H1 (cell line): ENCODE measurements at places on chromosomes 2 and 18. TPM values are rescaled to one million over a fixed set of nuclear protein-coding genes. Genes with fewer than 3 reads are reported as not detected.

GRCh38 chr18:40692871-40693270 lies 1262.2 kb upstream of the PIK3C3 start:
- H3K36me3 ChIP-seq: no peaks in the 10 kb centered on the region
- no peaks in the 10 kb centered on the region for H3K27me3 ChIP-seq
- no peak for DNase-seq
- no peak overlapping the region for H3K4me3 ChIP-seq

- H3K4me1 ChIP-seq: no peaks in the 10 kb centered on the region
- H3K27me3 ChIP-seq: no peaks in the 10 kb centered on the region
- DNase-seq: no peak
- no peaks in the 10 kb centered on the region for H3K36me3 ChIP-seq
- H3K4me3 ChIP-seq: no peak overlapping the region
Observed at GRCh38 chr2:201795607-201796477, 10.5 kb upstream of the CDK15 start.

- no peaks in the 10 kb centered on the region for H3K4me1 ChIP-seq
- H3K36me3 ChIP-seq: no peaks in the 10 kb centered on the region
- no peak for DNase-seq
Observed at GRCh38 chr2:233966388-233966787, 49.2 kb downstream of the TRPM8 start.

DNA sequence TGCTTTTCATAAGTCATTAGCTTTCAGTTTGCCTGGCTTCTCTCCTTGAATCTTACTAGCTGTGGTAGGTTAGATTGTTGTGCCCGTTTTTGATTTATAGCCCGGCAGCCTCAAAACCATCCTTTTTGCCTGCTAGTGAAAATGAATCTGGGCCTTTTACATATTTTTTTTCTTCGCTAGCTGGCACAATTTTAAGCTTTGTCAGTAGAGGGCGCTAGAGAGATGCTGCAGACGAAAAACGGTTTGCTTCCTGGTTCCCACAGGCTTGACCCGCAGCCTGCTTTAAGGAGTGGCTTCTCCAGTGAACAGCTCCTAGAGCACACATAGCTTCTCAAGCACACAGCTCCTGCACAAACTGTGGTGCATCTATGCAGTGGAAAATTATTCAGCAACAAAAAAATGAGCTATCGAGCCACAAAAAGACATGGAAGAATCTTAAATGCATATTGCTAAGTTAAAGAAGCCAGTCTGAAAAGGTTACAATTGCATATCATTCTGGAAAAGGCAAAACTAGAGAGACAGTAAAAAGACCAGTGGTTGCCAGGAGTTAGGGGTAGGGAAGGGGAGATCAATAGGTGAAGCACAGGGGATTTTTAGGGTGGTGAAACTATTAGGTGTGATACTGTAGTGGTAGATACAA lies 47.9 kb downstream of the E2F6 start:
- H3K4me3 ChIP-seq: no peak overlapping the region
- no peak for DNase-seq
- H3K36me3 ChIP-seq: no peaks in the 10 kb centered on the region
- H3K27me3 ChIP-seq: no peaks in the 10 kb centered on the region
- no peak overlapping the region for H3K27ac ChIP-seq

Gene MTCL1
- 60.8 and 62.0 TPM in 2 replicates for total RNA-seq
